GM04504 (cell line): ENCODE measurements at places on chromosomes 1 and 21.
A peak's percentile ranks its signal among the peaks of the same experiment; 100 is the strongest.

GRCh38 chr1:38418195-38419030 lies 371.8 kb upstream of the POU3F1 start:
- no peak for DNase-seq

DNA sequence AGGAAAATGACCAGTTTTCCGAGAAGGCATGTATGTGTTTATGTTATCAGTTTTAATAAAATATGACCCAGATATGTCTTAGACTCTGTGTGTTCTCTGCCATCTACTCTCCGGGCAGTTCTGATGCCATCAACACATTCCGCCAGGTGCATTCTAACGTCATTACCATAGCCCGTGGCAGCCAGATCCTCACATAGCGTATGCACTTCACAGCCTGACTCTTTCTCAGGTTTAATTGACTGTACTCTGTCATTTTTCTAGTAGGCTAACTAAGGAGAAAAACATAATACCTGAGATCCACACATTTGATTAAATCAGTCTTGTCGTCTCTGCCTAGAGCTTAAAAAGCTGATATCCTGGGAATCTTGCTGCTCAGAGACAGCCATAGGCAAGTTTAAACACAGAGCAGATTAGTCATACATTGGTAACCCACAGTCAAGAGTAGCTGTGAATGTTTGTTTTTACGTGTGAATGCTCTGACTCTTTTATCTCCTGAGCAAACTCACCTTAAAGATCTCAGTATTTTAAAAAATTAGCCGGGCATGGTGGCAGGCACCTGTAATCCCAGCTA lies 175.9 kb downstream of the GREM2 start:
- DNase-seq: no peak

GRCh38 chr1:153565529-153566374 lies at the start of gene S100A2:
Gene S100A2, minus strand, starts transcription at chr1:153565844. Its CDS starts 1,967 bp downstream, at chr1:153563877.
- DNase-seq: peak; percentile 88

- no peak for DNase-seq
Measured at GRCh38 chr1:95067568-95067967, 5.2 kb downstream of the ALG14 start.

GRCh38 chr1:193462629-193463320 lies 276.4 kb upstream of the B3GALT2 start:
- no peak for DNase-seq

- DNase-seq: no peak
Measured at GRCh38 chr1:3514404-3514803, 59.9 kb downstream of the ARHGEF16 start.

- DNase-seq: no peak
Measured at GRCh38 chr1:26283871-26284596, 4.1 kb downstream of the SH3BGRL3 start.

DNA sequence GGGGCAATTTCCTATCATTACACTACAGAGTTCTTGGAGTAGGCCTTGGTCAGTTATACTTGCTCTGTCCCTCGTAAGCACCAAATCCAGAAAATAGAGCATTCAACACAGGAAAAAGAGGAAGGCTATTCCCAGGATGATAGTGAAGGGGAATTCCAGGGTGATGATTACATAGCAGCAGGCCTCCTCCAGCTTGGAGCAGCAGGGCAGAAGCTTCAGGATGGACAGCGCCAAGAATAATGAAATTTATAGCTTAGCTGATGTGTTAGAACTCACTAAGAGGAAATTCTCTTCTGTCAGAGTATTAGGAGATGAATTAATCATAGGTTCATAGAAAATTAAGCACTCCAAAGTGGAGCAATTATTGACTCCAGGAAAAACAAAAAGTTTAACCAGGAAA lies 10.8 kb upstream of the SMAP2 start:
- DNase-seq: no peak

GRCh38 chr1:2050793-2051682 lies 827 bp downstream of the PRKCZ start:
- DNase-seq: no peak

GRCh38 chr21:38869946-38870345 lies 64.2 kb downstream of the ETS2 start:
- DNase-seq: no peak

- DNase-seq: no peak
Measured at GRCh38 chr1:8476006-8476405, 158.1 kb downstream of the SLC45A1 start.

DNA sequence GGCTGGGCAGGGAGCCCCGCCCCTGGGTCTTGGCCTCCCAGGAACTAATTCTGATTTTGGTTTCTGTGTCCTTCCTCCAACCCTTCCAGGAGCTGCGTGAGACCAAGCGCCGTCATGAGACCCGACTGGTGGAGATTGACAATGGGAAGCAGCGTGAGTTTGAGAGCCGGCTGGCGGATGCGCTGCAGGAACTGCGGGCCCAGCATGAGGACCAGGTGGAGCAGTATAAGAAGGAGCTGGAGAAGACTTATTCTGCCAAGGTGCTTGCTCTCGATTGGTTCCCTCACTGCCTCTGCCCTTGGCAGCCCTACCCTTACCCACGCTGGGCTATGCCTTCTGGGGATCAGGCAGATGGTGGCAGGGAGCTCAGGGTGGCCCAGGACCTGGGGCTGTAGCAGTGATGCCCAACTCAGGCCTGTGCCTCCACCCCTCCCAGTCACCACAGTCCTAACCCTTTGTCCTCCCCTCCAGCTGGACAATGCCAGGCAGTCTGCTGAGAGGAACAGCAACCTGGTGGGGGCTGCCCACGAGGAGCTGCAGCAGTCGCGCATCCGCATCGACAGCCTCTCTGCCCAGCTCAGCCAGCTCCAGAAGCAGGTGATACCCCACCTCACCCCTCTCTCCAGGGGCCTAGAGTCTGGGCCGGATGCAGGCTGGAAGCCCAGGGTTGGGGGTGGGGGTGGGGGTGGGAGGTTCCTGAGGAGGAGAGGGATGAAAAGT lies 18.5 kb upstream of the SEMA4A start:
- no peak for DNase-seq

- no peak for DNase-seq
Measured at GRCh38 chr1:167173516-167174184, 47.0 kb upstream of the POU2F1 start.

DNA sequence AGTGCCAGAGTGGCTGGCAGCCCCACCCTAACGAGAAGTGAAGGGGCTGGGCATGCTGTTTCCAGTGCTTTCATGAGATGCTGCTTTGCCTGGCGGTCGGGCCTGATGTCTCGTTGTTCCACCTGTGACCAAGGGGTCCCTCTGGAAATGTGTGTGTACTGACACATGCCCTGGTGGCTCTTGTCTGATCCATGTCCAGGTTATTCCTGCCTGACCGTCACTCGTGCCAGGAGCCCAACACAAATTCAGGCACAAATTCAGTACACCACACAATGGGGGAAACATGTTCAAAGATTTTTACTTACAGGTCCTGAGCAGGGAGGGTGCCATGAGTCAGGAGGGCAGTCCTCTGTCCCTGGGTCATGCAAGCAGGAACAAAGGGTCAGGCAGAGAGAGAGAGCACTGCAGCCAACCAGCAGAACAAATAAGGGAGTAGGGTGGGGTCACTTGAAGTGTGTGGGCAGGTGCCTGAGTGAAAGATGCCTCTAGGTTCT lies 76.3 kb downstream of the ADARB1 start:
- DNase-seq: no peak

DNA sequence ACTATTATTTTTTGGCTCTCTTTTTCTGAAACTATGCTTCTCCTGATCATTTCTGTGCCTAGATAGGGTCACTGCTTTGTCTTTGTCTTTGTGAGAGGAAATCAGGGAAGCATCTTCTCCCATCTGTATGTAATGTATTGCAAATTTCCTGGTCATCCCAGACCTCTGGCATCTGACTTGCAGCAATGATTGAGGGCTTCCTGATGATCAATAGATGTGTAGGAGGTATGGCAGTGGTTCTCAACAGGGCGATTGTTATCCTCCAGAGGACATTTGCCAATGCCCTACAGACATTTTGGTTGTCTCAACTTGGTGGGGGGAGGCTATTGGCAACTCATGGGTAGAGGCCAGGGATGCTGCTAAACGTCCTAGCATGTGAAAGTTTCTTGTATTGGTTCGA lies 64.7 kb downstream of the RGL1 start:
- DNase-seq: no peak

DNA sequence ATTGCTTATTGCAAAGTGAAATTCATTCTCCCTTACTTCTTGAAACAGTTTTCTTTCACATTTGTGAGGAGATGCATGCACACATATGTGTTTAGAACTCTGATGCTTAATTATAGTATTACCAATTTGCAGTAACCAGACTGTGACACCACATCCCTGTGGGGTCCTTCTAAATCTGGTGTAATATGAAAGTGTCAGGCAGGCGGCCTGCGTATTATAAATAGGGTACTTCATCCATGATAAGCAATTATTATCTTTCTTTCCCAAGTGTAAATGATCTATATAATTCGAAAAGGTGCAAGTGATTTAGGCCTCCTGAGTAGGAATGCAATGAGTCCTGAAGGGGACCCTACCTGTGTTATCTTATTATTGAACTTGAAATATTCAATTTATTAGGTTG lies 876 bp downstream of the EFCAB7 start:
- no peak for DNase-seq

DNA sequence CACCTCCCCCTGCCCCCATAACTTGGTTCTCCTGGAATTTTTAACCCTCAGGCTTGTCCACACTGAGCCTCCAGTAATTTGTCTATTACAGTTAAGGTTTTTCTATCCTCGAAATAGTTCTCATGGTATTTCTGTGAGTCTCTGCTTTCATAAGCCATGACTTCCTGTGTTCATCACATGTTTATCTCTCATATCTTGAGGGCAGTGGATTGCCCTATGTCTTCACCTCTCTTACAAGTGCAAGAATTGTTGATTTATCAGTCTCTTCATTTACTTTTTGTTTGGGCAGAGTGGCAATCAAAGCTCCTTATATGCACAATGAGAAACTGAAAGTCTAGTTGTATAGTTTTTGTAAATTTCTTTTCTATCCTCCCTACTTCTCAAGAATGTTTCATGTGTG lies 328.4 kb downstream of the PLA2G4A start:
- DNase-seq: no peak

- no peak for DNase-seq
Measured at GRCh38 chr1:7300893-7301663, 470.0 kb upstream of the VAMP3 start.

DNA sequence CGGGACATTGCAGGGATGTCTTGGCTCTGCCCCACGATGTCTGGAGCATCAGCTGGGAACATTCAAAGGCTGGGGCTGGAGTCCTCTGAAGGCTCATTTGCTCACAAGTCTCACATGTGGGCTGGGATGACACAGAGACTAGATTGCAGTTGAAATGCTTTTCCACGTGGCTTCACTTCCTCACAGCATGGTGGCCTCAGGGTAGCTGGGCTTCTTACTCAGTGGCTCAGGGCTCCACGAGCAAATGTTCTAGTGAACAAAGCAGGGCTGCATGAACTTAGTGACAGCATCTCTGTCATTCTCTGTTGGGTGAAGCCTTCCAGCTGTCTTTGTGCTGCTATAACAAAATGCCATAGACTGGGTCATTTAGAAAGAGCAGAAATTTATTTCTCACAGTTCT lies 247.0 kb upstream of the POU3F1 start:
- no peak for DNase-seq

- DNase-seq: no peak
Measured at GRCh38 chr21:41220208-41220733, 52.3 kb downstream of the BACE2 start.

DNA sequence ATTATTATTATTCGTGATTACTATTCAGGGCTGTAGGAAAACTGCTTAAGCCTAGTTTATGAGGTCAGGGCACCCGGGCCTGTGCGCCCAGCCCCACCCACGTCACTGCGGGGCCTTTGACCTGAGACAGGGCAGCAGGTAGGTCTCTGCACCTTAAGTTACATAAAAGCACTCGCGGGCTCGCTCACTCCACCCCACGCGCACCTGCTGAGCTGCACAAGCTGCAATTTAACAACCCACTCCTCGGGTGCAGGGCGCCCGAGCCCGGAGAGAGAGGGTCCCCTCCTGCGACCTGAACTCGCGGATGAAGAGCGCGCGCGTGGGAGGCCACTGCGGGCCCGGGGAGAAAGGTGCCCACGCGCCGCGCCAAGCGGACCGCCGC lies 477 bp downstream of the ICMT start:
- DNase-seq: no peak

- DNase-seq: peak; percentile 9
Measured at GRCh38 chr1:90579212-90579802, 137.8 kb downstream of the BARHL2 start.

- DNase-seq: no peak
Measured at GRCh38 chr1:67390041-67390887, 39.9 kb downstream of the SERBP1 start.

- no peak for DNase-seq
Measured at GRCh38 chr1:117368116-117369108, 1.2 kb downstream of the MAN1A2 start.

DNA sequence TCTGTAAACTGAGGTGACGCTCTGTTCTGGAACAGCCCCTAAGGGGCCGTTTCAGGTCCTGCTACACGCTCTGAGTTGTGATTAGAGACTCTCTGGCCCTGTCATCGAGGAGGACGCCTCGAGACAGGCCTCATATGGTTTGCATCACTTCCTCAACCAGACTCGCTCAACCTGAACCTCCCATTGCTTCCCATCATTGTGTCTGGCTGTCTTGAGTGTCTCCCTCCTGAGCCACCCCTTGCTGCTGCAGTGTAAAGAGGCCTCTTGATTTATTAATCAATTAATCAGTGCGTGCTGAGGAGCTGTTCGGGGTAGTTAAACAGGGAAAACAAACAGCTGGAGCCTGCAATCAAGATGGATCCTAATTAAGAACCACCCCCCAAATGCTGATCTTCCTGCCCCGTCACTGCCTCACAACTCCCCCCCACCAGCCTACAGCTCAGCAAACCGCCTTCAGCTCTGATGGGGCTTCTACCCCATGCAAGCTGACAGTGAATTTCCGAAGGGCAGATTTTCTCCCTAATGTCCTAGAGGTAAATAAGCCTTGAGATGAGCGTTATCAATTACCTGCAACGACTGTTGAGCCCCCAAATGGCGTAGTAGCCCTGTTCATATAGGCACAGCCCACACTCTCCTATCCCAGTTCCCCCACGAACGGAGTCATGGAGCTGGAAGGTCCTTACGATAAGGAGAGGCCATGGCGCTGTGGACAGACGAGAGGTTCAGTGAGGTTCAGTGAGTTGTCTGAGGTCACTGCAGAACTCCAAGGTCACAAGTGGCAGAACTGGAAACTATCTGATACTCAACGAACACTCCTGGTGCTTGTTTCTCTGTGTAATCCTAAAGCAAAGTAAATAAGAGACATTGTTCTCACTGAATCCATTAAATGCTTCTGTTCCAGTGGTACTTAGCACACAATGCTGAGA lies 210.6 kb downstream of the KIF26B start:
- no peak for DNase-seq

GRCh38 chr1:22052115-22053016 lies at the start of gene CDC42:
Gene CDC42, plus strand, starts transcription at chr1:22052709. Its CDS starts 25,770 bp downstream, at chr1:22078479.
- peak; percentile 88 for DNase-seq

GRCh38 chr1:225944951-225945350 lies 3.9 kb upstream of the LEFTY2 start:
- DNase-seq: no peak
